ENCODE measurements at places on chromosomes 3 and 15. TPM values are rescaled to one million over a fixed set of nuclear protein-coding genes. Genes with fewer than 3 reads are reported as not detected.

GRCh38 chr3:18111796-18112232 lies 313.3 kb downstream of the SATB1 start:
- peak; percentile 12 for DNase-seq

- DNase-seq = no peak
Measured at GRCh38 chr3:51794206-51794605, 15.2 kb upstream of the IQCF6 start.

GRCh38 chr3:161104561-161105551 lies at the start of gene B3GALNT1:
Gene B3GALNT1 (minus strand): TSS chr3:161105349. CDS start chr3:161086754, 18,595 bp downstream.
- DNase-seq = peak; percentile 50

Gene ZBTB20
- 4.6 TPM for polyA plus RNA-seq

- no peak for DNase-seq
Measured at GRCh38 chr3:65144791-65145351, 457.1 kb upstream of the ADAMTS9 start.

- DNase-seq = no peak
Measured at GRCh38 chr3:101806491-101806890, 27.5 kb downstream of the NXPE3 start.

Gene TLR9
- 1.9 TPM for polyA plus RNA-seq

Gene MRPL47
- polyA plus RNA-seq = 12.9 TPM

Gene DISP2
- polyA plus RNA-seq = 0.13 TPM

DNA sequence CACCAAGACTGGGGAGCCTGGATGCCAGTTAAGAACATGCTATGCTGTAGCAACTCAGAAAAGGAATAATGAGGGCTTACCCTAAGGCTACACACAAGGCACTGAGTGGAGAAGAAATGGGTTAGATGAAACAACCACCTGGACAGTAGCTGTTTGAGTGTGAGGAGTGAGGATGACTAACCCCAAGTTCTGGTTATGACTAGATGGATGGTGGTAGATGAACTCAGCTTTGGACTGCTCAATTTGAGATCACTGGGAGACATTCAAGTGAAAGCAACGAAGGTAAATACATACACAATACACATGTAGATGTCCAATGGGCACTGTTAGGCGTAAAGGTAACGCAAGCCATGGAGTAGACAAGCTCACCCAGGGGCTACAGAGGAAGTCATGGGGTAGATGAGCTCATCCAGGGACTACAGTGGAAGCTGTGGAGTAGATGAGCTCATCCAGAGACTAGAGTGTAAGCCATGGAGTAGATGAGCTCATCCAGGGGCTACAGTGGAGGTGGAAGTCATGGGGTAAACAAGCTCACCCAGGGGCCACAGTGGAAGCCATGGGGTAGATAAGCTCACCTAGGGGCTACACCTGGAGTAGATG lies 98.3 kb downstream of the ANO10 start:
- DNase-seq = no peak

DNA sequence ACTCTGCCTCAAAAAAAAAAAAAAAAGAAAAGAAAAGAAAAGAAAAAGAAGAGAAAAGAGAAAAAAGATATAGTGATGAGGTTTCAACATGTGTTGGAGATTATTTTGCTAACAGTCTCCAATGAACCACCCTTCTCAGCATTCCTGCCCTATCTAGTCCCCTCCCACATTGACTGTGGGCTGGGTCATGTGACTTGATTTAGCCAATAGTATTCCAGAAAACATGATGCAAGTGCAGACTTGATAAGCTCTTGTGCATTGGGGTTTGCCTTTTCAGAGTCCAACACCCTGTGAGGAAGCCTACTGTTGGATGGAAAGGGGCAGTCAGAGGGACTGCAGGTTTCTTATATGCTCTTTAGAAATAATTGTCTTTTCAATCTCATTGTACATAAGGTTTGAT lies 37.8 kb upstream of the MED12L start:
- no peak for DNase-seq

Gene SERINC4
- not detected for polyA plus RNA-seq

GRCh38 chr15:89067751-89068150 lies 20.5 kb upstream of the ABHD2 start:
- no peak for DNase-seq

DNA sequence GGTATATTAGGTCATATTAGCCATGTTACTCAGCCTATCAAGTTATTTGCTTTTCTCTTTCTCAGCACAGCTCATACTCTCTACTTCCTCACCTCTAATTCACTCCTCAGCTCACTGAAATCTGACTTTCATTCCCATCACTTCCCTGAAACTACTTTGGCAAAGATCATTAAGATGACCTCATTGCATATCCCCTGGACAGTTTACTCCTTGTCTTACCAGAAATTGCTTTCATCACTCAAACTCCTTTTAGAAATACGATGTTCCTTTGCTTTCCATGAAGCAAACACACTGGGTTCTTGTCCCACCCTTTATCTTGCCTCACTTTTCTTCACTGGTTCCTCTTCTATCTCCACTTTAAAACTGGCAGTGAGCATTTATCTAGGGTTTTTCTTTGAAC lies 354.4 kb downstream of the TUSC7 start:
- no peak for DNase-seq

DNA sequence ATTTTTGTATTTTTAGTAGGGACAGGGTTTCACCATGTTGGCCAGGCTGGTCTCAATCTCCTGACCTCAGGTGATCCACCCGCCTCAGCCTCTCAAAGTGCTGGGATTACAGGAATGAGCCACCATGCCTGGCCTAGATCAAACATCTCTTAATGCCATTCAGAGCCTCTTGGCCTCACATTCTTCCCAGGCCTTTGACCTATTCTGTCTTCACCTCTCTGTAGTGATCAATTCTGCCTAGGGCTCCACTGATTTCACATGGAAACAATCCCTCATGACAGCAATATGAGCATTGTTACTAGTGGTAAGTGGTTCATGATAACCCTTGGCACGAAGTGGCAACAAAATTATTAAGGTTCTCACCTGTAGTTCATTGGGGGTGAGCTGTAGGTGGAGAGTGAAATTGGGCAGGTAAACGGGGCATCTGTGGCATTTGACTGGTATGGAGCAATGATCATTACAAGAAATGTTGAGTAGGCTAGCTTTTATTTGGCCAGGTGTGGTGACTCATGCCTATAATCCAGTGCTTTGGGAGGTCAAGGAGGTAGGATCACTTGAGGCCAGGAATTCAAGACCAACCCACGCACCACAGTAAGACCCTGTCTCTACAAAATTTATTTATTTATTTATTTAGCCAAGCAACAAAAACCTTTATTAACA lies 4.8 kb upstream of the ARPIN start:
- DNase-seq = no peak

Gene SPRED1
- polyA plus RNA-seq = 0.16 TPM

- DNase-seq = peak; percentile 80
Measured at GRCh38 chr3:195537995-195538394, 5.1 kb downstream of the PPP1R2 start.

GRCh38 chr3:81080608-81081007 lies 680.8 kb downstream of the GBE1 start:
- DNase-seq = no peak

Gene LRRC2
- 0.04 TPM for polyA plus RNA-seq

Gene CLSTN2
- polyA plus RNA-seq = not detected

DNA sequence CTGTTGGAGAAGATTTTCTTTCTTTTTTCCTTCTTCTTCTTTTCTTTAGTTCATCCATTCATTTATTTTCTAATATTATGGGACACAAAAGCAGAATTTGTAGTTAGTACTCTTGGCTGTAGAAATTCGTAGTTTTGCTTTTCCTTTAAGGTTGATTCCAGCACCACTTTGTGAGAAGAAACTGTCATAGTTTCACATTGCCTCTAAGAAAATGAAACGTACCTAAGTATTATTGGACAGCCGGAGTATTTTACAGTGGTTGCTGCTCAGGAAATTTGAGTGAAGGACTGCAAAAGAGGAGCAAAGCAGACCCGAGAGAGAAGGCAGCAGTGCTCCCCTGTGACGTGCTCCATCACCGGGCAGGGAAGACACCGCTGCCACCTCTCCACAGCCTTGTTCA lies 48.1 kb downstream of the PLCL2 start:
- DNase-seq = no peak

DNA sequence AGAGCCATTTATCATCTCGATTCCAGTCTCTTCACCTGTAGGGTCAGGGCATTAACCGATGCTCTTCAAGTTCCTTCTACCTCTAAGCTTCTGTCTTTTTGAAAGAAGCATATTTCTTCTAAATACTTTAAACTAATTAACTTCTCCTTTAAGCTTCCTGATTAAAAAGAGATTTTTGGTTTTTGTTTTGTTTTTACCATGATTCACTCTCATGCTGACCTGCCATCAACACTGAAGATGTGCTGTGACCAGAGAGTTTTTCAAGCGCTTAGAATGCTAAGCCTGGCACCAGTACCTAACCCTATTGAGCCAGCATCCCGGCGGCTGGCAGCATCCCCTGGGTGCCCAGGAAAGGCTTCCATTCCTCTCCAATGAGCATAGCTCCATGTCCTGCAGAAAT lies 89.3 kb downstream of the FOXP1 start:
- DNase-seq = peak; percentile 25

- DNase-seq = peak; percentile 49
Measured at GRCh38 chr3:19147905-19148767, at the start of gene KCNH8. Gene KCNH8 (plus strand): TSS chr3:19148510. CDS start chr3:19148720, 210 bp downstream.

Gene MGA
- polyA plus RNA-seq = 7.6 TPM
